ENCODE measurements at places on chromosomes 1 and 21.

GRCh38 chr1:53811414-53811851, 26.7 kb downstream of the NDC1 start:
- no peak for DNase-seq

DNA sequence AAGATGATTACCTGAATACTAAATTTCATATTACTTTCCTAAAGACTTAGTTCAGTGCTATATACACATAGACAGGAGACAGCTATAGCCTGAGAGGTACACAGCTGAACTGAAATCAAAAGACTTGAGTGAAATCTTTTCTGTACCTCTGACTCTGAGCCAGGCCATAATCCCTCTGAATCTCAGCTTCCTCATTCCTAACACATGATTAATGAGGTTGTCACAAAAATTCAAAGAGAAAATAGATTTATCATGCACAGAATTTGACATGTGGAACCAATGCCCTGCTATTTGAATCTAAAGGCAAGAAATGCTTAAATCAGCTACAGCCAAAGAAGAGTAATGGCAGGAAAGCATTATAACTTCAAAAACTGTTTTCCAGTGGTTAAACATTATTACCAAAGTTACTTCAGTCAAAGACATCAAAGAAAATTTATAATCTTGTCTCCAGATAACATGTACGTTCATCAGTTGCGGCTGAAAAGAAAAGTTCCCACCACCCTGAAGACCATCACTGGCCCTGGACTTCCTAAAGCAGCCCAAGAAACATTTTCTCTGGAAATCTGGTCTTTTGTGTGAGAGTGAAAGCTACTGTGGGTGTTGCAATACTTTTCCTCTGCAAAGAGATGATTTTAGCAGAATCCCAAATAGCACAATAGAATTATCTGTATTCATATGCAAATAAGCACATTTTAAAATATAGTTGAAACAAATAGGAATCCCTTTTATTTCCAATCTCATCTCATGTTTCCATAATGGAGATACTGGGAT, 13.8 kb upstream of the ATP1A1 start:
- DNase-seq: no peak

DNA sequence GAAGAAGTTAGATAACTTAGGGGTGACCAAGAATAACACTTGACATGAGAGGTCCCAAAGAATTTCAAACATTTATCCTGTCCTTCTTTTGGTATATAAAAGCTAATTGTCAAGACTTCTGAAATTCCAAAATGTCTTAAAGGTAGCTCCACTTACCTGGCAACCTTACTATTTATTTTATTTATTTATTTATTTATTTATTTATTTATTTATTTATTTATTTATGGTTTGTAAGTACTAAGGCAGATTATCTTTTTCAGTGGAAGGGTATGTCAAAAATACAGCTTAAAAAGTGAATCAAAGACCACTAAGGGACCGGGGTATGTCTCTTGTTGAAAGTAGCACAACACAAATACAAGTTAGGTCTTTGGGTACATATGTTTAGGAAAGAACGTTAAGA, 620.8 kb upstream of the B3GALT2 start:
- DNase-seq: no peak

- no peak for DNase-seq
Measured at GRCh38 chr1:244657421-244657820, 4.5 kb downstream of the DESI2 start.

GRCh38 chr1:214967865-214968575, 114.5 kb upstream of the KCNK2 start:
- no peak for DNase-seq

DNA sequence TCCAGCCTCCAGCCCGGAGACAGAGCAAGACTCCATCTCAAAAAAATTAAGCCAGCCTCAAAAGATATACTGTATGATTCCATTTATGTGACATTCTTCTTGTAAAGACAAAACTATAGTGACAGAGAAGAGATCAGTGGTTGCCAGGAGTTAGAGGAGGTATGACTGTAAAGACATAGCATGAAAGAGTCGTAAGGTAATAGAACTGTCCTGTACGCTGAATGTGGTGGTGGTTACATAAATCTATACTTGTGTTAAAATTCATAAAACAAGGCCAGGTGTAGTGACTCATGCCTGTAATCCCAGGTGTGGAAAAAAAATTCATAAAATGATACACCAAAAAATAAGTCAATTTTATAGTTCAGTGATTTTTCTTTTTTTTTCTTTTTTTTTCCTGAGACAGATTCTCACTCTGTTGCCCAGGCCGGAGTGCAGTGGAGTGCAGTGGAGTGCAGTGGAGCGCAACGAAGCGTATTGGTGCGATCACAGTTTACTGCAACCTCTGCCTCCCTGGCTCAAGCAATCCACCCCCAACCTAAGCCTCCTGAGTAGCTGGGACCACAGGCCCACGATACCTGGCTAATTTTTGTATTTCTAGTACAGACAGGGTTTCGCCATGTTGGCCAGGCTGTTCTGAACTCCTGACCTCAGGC, 84.9 kb upstream of the CXADR start:
- DNase-seq: no peak

DNA sequence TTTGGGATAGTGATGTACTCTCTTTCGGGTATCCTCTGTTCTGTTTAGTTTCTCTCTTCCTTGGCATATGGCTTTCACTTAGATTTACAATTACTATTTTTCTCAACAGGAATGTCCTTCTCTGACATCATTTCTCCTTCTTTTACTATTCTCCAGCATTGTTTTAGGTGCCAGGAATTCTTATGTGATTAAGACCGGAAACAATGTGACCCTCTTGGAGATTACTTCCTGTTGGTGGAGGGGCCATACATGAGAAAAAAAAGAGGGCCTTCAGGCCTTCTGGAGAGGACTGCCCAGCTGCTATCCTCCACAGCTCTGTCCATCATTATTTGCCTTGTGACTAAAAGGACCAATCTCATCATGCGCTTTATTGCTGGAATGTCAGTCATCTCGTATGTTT, 50.4 kb upstream of the ADAMTS5 start:
- no peak for DNase-seq

- no peak for DNase-seq
Measured at GRCh38 chr1:29394521-29395225, 158.4 kb downstream of the PTPRU start.

- no peak for DNase-seq
Measured at GRCh38 chr1:176466514-176466913, 3.5 kb downstream of the PAPPA2 start.

GRCh38 chr1:217372049-217372970, 258.6 kb downstream of the GPATCH2 start:
- no peak for DNase-seq
